Stimulated activated CD4-positive, alpha-beta T cell treated with anti-CD3 and anti-CD28 coated beads, Interleukin-12 subunit alpha, Interleukin-12 subunit beta, amount 100 ng/mL, for 48 hours (primary cell): ENCODE measurements at places on chromosomes 2 and 18.

DNA sequence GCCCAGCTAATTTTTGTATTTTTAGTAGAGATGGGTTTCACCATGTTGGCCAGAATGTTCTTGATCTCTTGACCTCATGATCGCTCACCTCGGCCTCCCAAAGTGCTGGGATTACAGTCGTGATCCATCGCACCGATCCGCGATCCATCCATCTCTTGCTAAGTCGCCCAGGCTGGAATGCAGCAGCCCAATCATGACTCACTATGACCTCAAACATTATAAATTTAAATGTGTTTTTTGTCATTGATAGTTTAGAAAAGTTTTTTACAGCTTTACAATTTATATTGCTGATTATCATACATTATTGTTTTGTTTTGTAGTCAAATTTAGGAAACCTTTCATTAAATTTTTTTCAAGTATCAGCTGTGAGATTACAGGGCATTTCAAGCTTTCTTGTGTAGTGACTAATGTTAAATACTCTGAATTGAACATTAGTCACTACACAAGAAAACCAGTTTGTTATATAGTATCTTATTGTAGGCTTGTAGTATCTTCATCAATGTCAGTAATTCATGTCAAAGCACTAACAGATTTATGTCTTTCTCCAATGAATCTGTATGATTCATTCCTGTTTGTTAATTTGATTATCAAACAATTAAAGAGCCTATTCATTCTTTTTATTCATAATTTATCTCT, 37.5 kb downstream of the NR4A2 start:
- DNase-seq, result no peak

GRCh38 chr2:40474306-40474705, 22.4 kb upstream of the SLC8A1 start:
- no peak for DNase-seq

GRCh38 chr2:172893111-172893510, 157.5 kb downstream of the RAPGEF4 start:
- DNase-seq, result no peak

DNA sequence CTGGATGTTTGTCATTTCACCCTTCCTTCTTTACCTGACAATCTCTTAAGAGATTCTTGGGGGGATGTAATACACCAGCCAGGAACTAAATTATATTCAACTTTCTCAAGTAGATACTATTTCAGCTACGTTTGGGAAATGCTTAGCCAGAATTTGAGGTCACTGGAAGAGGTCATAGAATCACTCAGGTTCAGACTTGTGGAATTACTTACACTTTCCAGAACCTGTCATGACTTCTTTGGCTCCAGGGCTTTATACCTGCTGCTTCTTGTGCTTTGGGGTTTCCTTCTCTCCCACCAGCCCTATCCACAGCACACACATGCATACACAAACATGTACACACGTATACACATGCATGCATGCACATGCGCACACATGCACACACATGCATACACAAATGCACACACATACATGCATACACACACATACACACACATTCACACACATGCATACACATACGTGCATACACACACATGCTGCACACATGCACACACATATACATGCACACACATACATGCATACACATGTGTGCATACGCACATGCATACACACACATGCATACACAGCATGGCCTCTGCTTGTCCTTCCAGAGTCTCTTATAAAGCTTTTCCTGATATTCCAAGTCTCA, 23.5 kb upstream of the ANXA4 start:
- no peak for DNase-seq

- DNase-seq, result no peak
Measured at GRCh38 chr2:173151671-173152401, 76.2 kb downstream of the MAP3K20 start.

DNA sequence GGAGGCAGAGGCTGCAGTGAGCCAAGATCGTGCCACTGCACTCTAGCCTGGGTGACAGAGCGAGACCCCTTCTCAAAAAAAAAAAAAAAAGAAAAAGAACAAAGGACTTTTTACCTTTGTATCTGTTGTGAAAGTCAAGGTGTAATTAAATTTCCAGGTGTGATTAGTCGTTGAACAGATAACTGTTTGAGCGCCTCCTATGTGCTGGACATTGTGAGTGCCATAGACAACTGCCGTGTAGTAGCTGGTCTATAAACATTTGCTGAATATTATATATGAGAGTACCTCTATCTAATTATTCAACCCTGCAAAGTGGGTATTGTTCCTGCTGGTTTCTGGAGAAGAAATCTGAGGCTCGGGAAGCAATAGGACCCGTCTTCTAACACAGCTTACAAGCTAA, 71.8 kb downstream of the ASAP2 start:
- no peak for DNase-seq
